ENCODE measurements at places on chromosomes 5 and 9.
A peak's percentile ranks its signal among the peaks of the same experiment; 100 is the strongest.

GRCh38 chr9:112188884-112189283 is 13.8 kb upstream of the SUSD1 start:
- DNase-seq = no peak

DNA sequence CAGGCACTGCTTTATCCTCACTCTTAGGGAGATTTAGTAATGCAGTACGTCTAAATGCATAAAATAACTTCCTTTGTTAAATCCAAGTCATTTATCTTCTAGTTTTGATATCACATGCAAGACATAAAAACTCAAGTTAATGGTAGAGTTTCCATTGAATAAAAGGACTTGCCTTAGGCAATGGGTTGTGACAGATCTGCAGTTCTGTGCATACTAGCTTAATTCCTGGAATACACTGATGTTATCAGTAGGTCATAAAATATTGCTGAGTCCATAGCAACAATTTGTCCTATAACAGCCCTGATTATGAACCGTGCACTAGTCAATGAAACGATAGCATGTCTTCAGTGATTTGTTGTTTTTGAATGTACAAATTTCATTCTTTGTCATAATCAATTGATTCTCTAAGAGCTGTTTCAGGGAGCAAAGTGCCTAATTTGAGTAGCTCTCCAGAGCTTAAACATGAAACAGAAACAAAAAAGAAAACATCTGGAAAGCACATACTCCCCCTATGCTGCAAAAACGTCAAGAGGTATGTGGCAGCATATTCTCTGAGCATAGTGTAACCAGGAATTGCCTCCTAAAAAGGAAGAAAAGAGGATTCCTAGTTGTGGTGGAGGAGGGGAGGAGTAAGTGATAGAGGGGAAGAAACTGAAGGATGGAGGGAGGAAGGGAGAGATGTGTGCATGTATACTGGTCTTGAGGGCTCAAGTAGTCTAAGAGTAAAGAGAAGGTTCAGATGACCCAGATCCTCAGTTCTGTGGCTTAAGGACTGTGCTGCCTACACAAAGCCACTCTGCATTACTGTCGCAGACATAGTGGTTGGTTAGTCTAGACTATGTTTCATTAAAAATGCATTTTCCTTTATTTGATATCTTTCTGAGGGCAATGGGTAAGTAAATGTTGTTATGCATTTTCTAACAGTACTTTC is 589.2 kb downstream of the PRR16 start:
- DNase-seq = no peak

GRCh38 chr5:32168460-32169033 is 5.6 kb downstream of the GOLPH3 start:
- DNase-seq = no peak

DNA sequence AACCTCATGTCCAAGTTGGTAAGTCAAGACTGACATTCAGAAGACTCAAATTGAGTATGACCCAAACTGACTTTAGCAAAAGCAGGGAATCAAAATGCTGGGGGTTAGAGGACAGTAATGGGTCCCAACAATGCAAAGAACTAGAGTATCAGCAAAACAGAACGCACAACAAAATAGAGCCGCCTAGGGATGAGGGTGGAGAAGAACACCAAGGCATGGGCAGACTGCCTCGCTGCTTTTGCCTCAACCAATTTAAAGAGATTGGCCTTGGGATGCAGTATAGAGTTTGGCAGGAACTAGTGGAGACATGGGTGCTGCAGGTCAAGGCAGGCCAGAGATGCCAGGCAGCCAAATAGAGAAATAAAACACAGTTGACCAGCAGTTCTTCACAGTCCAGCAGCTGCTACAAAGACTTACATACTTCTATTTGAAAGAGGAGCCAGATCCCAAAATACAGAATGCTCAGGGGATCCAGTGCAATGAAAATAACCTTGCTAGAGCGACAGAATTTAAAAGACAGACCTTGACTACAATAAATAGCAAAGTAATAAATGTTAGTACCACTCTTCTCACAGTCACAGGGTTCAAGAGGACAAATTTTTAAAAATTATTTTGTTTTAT is 83.9 kb upstream of the NIPBL start:
- DNase-seq = no peak

- DNase-seq = peak; percentile 54
Observed at GRCh38 chr5:172556971-172557461, 84.0 kb upstream of the NEURL1B start.
